Jurkat, Clone E6-1 (cell line): ENCODE measurements at places on chromosomes 4 and X.

DNA sequence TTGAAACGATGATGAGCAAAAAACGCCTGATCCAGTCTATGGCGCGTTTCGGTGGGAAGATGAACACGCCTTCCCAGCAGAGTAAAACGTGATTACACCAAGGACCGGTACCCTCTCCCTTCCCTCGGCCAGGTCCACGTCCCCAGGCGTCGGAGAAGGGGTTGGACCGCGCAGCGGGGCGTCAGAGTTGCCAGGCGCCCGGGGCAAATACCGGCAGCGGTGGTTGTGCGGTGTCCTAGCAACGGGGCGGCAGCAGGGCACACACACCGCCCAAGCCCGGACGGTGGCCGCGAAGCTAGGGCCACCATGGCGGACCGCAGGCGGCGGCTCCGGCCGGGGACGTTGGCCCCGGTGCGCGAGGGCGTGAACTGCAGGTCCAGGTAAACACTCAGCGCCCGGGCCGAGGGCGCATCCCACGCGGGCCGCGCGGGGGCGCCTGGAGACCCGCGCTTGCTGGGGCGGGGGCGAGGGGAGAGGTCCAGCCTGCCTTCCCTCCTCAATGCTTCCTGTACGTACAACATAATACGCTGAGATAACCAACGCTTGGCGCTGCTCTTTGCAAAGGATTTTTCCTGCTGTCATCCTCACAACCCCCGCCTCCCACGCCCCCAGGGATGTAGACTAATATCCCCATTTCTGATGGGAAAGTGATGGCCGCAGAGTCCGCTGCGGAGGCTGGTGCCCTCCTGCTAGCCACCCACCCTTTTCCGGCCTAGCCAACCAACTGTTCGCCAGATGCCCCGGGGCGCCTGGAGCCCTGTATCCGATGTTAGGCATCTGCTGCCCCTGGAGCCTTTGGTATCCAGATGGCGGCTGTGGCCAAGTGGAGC, at the start of gene FAM47E:
FAM47E (plus strand) TSS at position 281 of the 830 bp plus-strand sequence; CDS start at position 307, 26 bp downstream.
- DNase-seq: no peak

GRCh38 chrX:71144651-71145050, at the start of gene NLGN3:
TSS of gene NLGN3 (plus strand) at chrX:71144841. CDS start at chrX:71147750, 2,909 bp downstream.
- DNase-seq: no peak

DNA sequence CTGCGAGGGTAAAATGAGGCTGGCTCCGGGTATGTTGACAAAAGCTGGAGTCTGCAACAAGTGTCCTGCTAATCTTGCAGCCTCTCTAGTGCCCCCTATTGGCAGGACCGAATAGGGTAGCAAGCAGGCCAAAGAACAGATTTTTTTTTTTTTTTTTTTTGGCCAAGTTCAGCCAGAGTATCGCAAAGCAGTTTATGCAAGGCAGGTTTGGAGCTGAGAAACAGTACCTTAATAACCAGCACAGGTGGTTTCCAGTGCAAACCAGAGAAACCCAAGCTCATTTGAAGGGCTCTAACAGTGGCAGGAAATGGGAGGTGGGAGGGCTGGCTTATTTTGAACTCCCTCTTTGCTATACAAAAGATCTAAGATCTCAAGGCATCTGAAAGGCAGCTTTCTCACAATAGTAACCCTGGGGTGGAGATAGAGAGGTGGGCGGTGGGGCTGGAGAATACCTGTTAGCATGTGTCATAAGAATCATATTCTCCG, 38.2 kb upstream of the OCIAD2 start:
- peak; percentile 51 for DNase-seq

DNA sequence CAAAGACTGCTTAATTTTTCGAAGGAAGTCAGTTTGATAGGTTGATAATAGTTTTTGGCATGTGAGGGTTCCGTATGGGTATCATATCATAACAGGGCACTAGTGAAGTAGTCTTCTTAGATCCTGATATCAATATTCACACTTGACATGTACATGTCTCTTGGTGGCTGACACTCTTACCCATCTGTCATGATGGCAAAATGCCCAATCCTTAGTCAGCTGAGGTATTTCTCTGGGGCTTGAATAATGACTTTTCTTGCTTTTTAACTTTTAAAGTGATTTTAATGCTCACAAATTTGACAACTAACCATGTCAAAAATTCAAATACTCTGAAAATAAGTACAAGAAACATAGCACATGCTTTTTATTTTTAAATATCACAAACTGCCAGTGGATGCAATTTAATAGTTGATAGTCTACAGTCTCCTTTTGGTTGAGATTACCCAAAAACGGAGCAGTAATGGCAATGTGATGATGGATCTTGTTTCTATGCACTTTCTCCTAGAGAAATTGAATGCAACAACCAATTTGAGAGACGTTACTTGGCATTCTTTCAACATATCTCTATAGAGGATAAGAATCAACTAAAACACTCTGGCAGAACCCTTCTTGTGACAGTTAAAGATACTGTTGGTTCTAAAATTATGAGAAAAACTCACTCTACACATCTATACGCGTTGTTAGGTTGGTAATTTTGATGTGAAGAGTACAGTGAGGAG, 552.9 kb upstream of the PABPC4L start:
- no peak for DNase-seq

GRCh38 chr4:138510053-138510452, 267.9 kb upstream of the SLC7A11 start:
- DNase-seq: no peak

DNA sequence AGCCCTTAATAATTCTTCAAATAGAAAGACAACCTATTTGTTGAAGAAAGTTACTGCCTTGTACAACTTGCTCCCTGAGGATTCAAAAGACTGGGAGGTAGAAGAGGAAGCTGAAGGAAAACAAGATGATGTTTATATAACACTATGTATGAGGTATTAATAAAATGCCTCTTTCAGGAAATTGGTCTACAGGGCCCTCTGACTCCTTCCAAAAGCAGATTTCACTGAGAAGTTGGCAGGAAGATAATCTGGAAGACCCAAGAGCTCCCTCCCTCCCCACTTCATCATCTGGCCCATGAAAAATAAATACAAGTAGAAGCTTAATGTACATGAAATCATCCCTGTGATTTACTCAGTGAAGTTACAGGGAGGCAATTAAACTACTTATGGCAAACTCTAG, 107.5 kb upstream of the MAGEC2 start:
- DNase-seq: no peak

DNA sequence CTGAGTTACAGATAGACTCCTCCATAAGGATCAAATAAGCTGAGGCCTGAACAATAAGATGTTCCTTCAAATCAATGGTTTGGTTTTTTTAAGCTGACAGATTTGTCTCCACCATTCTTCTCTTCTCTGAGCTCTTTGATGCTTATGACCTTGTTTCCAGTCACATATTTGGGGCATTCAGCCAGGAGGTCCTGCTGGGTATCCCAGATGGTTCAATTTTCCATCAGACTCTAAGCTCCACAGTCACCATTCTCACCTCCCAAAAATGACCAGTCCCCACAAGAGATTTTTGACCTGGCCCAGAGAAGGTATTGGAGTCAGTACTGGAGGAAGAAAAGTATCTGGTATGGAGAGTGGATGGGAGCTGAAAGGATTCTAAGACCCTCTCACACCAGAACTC, 74.6 kb upstream of the FRMPD3 start:
- DNase-seq: no peak

DNA sequence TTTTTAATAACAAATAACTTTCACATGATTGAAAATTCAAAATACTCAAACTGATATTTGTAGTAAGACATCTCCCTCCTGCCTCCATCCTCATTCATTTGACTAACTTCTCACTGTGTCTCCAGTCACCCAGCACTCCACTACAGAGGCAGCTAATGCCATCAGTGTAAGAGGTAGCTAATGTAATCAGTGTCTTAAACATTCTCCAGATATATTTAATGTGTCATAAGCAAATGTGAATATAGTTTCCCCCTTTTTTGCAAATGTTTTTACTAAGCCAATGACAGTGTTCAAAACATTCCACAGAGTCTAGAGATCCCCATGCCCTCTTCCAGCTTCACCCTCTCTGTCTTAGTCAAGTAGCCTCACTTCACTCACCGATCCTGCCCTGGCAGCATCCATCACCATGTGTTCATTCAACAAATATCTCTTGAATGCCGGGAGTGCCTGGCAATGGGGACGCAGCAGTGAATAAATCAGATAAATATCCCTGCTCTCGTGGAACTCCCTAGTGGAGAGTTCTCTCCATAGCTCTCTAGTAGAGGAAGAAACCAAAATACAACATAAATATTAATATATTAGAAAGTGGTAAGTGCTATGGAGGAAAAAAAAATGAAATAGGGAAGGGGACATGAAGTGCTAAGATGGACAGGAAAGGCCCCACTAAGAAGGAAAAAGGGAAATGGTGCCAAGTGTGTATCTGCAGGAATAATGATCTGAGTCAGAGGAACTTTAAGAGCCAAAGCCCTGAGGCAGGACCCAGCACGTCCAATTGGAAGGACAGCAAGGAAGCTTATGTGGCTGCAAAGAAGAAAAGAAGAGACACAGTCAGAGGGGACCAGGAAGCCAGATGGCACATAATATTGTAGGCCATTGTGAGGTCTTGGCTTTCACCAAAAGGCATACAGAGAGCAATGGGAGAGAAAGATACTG, 18.7 kb downstream of the SCFD2 start:
- DNase-seq: no peak

DNA sequence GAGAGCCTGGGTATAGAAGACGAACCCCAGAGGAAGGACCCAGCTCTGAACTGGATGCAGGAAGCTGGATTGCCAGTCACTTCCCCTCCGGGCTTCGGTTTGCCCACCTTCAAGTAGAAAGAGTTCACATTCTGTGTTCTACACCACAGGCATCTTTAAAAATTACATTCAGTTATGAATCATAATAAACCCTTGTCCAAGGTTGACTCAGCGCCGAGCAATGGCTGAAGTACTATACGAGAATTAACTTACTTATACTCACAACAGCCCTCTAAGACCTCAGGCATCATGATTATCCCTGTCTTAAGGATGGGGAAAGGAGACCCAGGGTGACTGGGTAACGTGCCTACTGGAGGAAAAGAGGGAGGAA, 72.5 kb downstream of the EVC2 start:
- DNase-seq: no peak

DNA sequence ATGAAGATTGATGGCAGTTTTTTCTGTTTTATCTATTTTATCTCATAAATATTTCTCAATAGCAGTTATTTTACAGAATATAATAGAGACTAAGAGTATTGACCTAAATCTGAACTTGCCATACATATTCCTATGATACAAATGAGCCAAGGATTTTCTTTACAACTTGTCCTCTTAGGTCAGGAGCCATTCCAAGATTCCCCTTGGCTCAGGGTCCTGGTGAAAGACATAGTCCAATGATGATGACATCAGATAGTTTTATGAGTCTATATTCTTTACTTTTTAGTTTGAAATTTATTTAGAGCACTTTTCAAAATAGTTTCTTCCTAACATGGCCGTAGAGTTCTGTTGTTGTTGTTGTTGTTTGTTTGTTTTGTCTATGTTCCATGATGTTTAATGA, 869.1 kb upstream of the GRID2 start:
- DNase-seq: no peak

DNA sequence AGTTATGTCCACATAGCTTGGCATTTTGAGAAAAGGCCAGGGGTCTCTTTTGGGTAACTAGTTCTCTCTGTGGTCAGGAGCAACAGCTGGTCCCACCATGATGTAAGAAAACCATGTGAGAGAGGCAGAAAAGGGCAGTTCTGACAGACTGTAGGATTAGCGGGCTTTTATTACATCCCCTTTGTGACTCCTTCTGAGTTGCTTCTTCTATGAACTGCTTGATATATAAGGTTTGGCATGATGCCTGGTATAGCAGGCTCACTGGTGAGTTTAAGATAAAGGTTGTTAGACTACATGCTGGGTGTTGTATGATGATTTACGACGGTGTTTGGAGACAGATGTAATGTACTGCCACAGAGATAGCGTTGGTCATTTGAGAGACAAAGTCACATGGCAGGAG, 2308.1 kb upstream of the AGA start:
- no peak for DNase-seq

DNA sequence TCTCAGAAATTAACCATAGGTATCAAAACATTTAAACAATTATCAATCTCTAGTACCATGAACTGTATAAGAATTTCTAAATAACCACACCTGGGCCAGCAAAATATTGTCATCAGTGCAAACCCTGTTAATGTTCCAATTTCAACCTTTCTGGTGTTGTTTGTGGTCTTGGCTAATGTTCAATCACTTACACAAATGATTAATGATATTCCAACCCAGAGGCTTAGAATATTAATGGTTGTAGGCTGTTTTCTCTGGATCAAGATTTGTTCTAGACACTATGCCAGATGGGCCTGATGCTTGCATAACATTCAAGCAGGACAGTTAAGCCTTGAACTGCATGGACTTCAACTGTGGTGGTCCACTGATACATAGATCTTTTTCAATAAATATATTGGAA, 69.1 kb downstream of the HS3ST1 start:
- DNase-seq: no peak

DNA sequence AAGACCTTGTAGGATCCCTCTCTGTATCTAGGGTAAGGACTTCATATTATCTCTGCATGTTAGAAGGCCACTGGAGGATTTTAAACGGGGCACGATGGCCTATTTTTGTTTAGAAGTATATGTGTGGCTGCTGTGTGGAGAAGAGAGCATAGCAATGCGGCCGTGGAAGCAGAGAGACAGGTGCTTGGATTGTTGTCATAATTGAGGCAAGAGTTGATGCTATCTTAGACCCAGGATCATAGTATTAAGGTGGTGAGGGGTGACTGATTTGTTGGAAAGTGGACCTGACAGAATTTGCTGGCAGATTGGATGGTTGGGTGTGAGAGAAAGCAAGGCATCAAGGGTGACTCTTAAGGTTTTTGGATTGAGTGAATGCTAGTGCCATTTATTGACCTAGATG, 63.4 kb downstream of the CCKAR start:
- DNase-seq: no peak

GRCh38 chr4:139887376-139887802, 221.8 kb downstream of the MGST2 start:
- no peak for DNase-seq

- no peak for DNase-seq
Observed at GRCh38 chr4:13922459-13922858, 294.9 kb upstream of the BOD1L1 start.

- DNase-seq: no peak
Observed at GRCh38 chr4:146255463-146255862, 41.1 kb downstream of the REELD1 start.

DNA sequence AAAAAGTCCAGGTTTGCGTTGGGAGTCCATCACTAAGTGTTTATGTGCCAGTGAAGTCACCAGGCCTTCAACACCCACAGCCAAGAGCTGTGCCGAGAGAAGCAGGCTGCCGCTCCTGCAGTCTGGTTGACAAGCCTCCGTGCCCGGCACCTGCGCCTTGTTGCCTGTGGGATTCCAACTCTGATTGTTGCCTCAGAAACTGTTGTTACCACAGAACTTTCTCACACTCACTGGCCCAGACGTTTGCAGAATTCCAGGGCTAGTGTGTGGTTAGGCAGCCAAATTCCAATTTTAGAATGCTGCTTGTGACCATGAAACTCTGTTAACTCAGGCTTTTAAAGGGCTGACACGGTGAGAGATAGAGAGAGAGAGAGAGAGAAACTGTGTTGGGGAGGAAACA, 119.5 kb upstream of the LIMCH1 start:
- DNase-seq: no peak
